Small intestine (tissue), 16 donors: ENCODE measurements at places on chromosomes 3 and 15.

DNA sequence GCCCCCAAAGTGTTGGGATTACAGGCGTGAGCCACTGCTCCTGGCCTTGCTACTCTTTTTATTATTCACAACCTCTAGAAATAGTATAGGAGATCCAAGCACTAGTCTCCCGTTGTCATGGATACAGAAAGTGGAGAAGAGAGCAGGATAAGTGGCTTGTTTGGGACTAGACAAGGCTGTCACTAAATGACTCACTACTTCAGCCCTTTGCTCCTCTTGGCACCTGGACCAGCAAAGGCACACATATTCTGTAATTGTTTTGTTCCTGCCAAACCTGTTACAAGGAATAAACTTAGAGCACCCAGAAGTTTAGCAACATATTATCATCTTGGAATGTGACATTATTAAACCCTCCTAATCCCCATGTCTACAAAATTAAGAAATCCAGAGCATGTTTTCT is 427.2 kb upstream of the THBS1 start:
- peak; percentile 67 for DNase-seq

DNA sequence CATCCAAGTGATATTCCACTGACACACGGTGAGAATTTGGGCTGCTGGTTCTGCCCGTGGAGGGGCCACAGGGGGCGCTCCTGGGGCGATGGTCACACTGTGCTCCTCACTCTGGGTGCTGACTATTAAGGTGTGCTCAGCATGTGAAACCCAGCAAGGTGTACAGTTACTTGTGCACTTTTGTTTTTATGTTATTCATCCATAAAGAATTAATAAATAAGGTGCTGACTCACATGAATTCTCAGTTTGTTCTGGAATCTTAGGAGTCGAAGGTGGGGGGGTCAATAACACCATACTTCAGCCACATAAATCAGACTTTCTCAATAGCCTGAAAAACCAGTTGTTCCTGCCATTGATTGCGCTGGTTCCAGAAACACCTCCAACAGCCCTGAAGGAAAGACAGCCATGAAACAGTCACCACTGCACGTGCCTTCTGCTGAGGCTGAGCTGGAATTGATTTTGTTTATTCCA is 53.5 kb upstream of the SPATA12 start:
- no peak for DNase-seq

DNA sequence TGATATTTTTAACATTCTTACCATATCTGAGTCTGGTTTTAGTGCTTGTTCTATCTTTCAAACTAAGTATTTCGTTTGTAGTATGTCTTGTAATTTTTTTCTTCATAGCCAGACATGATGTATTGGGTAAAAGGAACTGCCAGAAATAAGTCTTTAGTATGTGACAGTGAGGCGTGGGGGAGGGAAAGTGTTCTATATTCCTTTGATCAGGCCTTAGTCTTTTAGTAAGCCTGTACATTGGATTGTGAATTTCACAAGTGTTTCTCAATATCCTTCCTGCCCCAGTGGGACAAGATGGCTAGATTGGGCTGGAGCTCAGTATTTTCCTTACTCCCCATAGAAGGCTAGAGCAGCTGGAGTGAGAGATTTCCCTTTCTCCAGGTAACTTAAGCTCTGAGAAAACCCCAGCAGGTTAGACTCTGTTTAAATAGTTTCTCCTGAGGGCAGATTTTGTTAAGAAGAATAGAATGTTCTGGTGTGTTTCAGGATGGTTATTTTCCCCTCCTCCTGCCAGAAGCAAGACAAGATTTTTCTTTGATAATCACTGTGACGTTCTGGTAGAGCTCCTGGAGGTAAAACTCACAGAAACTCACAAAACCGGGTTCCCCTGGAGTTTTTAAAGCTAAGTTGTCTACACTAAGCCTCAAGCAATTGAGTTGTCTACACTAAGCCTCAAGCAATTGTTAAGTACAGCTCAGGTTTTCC is 140.7 kb upstream of the ARPP21 start:
- DNase-seq, result no peak

DNA sequence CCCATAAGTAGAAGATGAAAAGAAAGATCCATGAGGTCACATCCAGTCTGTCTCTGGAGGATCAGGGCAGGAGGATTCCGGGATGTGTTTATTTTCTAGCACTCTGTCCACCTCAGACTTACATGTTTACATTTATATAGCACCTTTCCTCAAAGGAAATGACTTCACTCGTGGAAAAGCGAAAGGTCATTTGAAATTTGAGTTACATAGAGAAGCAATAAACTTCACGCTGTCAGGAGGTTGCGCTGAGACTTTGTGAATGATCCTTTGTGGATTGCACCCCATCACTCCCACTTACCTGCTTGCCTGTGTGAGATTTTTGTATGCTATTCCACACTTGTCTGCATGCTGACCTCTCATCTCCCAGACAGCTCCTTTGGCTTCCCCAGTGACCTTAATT is 540.5 kb downstream of the AGBL1 start:
- DNase-seq, result peak; percentile 79

- no peak for DNase-seq
These were observed 115.0 kb downstream of the ALDH1A2 start for GRCh38 chr15:57950381-57950946.

DNA sequence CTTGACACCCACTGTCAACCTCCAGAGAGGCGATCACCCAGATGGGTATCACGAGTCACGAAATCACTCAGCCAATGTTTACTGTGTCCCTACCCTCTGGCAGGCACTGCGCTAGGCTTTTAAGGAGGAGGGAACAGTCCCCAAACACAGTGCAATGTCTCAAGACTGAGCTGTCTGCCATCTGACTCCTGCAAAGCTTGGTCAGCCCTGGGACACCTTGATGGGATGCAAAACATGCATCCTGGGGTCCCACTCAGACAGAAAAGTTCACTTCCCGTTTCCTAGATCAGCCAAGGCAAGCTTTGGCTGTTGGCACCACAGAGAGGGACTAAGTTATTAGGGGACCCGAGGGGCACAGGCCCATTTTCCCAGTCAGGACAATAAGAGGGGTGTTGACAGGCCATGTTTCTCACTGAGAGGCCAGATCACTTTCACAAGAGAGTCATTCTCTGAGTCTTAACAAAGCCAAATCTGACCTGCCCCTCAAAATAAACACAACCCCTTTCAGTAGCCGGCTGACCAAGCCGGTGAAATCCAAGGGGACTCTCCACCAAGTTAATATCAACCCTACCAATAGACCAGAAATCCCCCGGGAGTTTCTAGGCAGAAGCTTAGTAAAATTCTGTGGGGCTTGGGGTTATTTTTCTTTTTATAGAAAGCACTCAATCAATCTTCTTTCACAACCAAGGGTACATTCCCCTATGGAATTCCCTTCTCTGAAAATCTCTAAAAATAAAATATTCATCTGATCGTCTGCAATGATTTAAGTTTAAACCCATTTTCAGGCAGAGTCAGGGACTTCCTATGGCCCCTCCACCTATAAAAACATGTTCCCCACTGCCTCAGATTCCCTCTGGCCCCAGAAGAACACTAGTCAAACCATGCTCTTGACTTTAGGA is 3.5 kb downstream of the RFTN1 start:
- no peak for DNase-seq

DNA sequence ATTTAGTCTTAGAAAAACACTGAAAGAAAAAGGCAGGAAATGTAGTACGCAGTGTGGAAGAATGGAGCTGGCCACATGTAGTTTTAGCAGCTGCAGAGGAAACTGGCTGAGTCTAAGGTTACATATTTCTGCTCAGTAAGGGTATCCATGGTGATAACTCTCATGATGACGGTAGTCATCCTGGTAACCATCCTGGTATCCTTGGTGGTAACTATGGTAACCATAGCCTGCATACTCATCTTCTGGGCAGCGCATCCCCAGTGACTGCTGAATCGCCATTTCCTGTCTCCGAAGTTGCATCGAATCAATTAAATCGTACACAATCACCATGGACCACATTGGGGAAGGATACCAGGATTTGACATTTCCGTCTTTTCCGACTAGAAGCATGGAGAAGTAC is 35.7 kb downstream of the CCDC80 start:
- no peak for DNase-seq

DNA sequence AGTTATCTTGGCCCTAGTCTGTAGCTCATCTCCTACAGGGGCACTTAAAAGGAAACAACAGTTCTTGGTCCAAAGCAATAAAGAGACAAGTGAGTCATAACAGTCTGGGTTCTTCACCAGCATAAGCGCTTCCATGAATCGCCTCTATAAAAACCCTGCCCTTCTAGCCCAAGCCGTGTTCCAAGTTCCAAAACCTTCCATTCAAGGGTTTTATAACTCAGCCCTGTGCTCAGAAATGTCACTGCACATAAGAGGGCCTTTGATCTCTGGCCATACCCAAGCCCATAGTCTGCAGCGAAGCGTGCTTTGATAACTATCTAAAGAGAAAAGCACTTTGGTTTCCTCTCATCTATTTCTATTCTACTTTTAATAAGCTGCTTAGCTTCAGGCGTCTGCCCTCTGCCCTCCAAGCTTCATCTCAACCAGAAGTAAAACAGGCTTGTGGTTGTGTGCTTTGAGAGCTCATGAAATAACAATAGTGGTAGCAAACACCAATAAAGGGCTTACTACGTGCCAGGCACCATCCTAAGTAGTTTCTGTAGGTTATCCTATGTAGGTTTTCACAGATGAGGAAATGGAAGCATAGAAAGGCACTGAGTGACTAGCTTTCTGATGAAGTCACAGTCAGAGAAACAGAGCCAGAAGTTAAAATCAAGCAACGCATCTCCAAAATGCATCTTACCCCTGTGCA is 64.0 kb upstream of the AKAP13 start:
- peak; percentile 62 for DNase-seq

DNA sequence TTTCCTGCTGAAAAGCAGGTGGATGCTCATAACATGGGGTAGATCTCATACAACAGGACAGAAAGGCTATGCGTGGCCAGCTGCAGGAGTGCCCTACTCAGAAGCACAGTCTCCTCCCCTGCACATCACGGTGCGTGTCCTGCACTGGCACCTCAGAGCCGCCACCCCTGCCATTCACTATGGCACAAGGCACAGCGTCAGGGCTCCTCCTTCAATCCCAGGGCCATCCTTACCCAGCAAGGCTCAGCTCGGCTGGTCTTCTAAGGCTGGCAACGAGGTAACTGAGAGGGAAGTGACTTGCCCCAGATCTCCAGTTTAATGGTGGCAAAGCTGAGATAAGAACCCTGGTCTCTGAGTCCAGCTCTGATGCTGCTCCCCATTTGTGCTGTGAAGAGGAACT is 97.1 kb downstream of the CPN2 start:
- no peak for DNase-seq

DNA sequence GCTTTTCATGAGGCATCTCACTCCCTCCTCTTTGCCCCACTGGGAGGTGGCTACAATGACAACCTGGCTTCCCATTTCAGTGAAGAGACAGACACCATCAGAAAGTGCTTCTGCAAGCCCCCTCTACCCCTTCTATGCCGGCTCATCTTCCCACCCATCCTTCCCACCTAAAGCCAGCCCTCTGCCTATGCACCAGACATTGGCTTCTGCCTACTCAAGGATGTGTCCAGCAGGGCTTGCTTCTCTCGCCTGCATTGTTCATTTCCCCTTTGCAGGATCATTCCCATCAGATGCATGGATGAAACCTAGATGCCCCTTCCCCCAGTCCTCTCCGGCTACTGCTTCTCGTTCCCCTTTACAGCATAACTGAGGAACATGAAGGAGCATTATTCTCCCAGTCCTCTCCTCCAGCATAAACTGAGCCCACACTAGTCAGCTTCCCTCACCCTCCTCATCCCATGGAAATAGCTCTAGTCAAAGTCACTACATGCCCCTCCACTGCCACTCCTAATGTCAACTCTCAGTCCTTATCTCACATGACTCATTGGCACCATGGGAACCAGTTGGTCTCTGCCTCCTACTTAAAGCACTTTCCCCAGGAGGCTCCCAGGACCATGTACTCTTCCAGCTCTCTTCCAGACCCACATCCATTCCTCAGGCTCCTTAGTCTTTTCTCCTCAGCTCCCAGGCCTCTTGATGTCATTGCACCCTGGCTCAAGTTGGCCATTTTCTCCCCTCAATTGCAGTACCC is 47.9 kb downstream of the TM2D3 start:
- peak; percentile 39 for DNase-seq

- DNase-seq, result no peak
These were observed 29.2 kb downstream of the PLXNA1 start for GRCh38 chr3:127012091-127012490.
